ENCODE measurements at places on chromosomes 3 and 15.

- DNase-seq: peak; percentile 51
Observed at GRCh38 chr15:37133602-37134001, 33.3 kb upstream of the MEIS2 start.

DNA sequence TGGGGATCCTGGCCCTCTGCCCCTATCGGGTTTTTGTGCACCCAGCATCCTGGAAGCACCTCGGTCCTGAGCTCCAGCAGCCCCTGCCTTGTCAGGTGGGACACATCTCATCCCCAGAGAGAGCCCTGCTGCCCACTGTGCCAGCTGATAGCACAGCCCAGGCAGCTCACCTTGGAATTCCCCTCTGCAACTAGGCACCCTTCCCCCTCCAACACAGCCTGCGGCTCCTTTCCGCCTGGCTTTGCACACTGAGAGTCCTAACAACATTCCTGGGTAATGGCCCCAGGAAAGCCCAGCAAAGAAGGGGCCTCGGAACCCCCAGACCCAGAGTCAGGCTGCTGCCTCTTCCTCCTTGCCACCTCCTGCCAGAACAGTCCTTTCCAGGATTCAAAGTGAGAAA lies 5.9 kb downstream of the HCN4 start:
- DNase-seq: no peak

- peak; percentile 75 for DNase-seq
Observed at GRCh38 chr3:171831936-171832335, 11.2 kb upstream of the TMEM212 start.

GRCh38 chr3:140019946-140020345 lies 85.0 kb downstream of the CLSTN2 start:
- no peak for DNase-seq

DNA sequence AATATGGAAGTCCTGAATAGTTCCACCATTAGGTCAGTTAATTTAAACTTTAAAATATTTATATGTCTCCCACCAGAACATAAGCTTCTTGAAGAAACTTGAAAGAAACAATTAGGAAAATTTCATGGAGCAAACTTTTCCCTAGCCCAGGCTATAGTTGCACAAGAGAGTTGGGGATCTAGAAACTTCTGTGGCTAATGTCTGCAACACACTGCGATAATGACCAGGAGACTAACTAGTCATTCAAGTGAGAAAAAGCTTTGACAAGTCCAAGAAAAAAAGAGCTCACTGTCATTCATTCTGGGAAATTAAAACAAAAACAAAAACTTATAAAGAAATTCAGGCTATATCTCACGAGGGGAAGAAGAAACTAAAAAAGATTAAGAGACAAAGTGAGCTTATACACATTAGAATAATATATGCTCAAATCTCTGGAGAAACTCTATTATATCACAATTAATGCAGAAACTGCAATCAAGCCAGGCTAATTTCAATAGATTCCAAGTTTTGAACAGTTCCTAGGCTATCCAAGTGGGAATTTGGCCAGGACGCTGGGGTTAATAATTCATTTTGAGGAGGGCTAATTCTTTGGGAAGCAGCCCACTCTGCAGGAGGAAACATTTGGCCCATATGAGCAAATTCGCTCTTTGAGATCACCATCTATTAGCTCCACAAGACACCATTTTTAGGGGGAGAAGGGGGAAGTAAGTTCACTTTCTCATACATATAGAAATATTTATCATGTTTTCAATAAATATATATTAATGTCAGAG lies 134.6 kb downstream of the MEIS2 start:
- peak; percentile 30 for DNase-seq

GRCh38 chr3:185207931-185208746 lies 45.7 kb downstream of the EHHADH start:
- DNase-seq: peak; percentile 59

GRCh38 chr15:77053709-77054108 lies 17.2 kb downstream of the TSPAN3 start:
- DNase-seq: no peak

- DNase-seq: no peak
Observed at GRCh38 chr3:192794216-192794615, 66.9 kb upstream of the FGF12 start.

GRCh38 chr3:149553781-149554451 lies 79.4 kb downstream of the TM4SF4 start:
- peak; percentile 85 for DNase-seq

DNA sequence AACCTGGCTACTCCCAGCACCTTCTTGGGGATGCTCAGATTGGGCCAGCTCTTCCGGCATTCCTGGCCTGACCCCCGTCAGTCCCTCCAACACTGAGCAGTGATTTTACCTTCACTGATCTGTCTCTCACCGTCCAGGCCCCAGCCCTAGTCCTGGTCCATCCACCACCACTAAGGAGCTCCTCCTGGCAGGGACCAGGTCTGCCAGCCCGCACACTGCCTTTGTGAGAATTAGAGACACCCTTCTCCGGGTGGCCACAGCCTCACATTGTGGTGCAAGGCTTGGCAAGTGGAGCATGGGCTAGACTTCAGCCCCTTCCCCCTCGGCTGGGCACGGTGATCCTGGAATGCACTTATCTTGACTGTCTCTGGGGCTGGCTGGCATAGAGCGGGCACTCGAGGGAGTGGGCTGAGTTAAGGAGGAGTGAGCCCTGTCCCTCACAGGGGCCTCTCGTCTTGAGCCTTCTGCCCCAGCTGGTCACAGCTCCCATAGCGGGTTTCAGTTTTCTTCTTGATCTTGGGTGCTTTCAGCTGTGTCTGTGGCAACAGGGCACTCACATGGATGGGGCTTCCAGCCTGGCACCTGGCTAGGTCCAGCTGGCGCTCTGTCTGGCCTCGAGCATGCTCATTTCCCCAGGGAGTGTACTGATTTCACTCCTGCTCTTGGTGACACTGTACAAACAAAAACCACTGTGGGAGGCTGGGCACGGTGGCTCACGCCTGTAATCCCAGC lies 53.9 kb downstream of the LINGO1 start:
- DNase-seq: no peak

DNA sequence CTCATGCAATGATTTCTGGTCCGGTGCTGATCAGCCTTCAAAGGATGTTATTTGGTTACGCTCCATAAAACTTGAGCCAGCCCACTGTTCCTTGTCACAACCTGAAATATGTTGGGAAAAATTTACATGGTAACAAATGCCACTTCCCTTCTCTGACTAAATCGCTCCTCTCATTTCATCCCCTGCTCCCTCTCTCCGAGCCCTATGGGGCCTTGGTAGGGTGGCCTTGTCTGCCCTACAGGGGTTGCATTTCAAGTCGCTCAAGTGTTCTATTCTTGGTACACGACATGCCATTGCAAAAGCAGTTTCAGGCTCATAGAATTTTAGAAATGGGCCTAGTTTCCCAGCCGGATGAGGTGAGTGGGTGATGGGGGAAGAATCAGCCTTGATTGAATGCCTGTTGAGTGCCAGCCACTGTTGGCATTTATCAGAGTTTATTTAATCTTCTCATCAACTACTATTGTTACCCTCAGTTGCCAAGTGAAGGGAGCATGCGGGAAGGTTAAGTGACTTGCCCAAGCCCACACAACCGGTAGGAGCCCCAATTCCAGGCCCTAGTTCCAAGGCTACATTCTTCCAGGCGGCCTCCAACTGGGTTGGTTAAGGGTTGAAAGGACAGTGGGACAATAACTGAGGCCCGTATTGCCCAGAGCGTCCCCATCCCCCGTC lies 961 bp upstream of the ABHD2 start:
- no peak for DNase-seq

DNA sequence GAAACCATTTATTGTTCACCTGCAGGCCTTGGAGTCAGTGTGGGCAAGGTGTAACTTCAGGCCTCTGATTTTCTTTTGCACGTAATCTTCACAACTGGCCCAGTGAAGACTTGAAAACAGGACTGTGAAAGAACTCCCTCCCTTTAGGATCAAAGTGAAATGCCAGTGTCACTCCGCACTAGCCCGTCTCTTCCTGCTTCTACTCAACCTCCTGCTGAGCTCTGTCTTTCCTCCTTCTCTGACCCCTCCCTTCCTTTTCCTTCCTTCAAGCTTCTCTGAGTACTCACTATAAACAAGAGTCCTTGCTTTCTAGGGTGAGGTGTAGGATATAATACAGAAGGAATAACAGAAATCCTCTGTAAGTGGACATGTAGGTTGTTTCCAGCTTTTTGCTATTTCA lies 28.5 kb downstream of the TMEM41A start:
- DNase-seq: no peak
